ENCODE measurements at places on chromosomes 12 and 14. TPM values are rescaled to one million over a fixed set of nuclear protein-coding genes. Genes with fewer than 3 reads are reported as not detected.

DNA sequence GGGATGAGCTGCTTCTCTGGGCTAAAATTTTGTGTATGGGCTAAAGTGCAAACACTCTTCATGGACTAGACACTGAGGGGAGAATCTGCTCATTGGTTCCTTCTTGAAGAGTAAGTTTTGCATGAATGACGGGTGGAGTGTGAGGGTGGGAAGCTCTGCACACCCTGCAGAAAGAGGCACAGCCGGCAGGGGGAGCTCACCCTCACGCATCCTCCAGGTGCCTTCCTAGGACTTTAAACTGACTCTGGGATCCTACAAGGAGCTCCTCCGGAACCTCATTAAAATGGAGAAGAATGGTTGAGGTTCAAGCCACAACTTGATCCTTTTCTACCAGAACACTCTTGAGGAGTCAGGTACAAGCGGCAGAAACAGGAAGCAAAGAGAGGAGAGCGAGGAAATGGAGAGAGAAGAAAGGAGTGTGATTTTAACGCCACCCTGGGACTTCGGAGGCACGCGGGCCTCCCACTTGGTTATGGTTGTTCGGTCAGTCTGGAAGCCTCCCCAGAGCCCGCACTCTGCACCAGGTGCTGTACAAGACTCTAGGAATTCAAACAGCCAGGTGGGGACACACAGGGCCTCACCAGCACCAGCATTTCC is 87.5 kb downstream of the SETD3 start:
- peaks cover 4% of the 10 kb centered on the region for H3K4me1 ChIP-seq
- no peak overlapping the region for H3K4me3 ChIP-seq
- peaks cover 4% of the 10 kb centered on the region for H3K36me3 ChIP-seq
- DNase-seq, result peak; percentile 45
- peaks cover 2% of the 10 kb centered on the region for H3K27me3 ChIP-seq

DNA sequence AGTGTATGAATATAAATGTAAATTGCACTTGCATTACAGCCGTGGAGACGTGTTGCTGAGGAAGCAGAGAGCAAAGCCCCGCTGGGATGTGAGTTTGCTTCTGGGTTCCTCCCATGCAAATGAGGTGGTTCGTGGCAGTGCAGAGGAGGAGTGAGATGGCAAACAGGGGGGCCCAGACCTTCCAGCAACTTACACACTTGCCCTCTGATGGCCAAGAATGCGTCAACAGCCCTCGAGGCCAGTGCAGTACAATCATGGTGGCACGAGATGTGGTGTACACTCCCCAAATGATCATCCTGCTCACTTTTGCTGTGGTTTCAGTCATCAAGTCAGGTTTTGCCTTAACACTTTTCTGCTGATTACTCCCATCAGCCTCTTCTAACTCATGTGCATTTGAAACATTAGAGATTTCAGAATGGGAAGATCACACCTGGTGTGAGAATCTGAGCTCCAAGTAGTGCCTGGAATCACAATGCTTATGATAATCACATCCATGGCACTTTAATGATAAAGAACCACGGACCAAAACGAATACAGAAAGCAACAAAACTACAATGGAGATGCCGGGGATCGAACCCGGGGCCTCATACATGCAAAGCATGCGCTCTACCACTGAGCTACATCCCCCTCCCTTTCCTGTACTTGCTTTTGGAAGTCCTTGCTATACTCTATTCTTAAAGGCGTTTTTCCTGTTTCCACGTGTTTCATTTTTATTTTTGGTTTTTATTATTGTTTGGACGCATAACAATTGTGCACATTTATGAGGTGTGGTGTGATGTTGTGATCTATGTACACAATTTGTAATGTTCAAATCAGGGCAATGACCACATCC is 7.0 kb upstream of the UBC start:
- peaks cover 3% of the 10 kb centered on the region for H3K36me3 ChIP-seq
- H3K4me3 ChIP-seq, result peak overlapping the region; percentile 88
- peaks cover 51% of the 10 kb centered on the region for H3K4me1 ChIP-seq
- peak overlapping the region; percentile 100 for H3K27ac ChIP-seq
- DNase-seq, result peak; percentile 77

DNA sequence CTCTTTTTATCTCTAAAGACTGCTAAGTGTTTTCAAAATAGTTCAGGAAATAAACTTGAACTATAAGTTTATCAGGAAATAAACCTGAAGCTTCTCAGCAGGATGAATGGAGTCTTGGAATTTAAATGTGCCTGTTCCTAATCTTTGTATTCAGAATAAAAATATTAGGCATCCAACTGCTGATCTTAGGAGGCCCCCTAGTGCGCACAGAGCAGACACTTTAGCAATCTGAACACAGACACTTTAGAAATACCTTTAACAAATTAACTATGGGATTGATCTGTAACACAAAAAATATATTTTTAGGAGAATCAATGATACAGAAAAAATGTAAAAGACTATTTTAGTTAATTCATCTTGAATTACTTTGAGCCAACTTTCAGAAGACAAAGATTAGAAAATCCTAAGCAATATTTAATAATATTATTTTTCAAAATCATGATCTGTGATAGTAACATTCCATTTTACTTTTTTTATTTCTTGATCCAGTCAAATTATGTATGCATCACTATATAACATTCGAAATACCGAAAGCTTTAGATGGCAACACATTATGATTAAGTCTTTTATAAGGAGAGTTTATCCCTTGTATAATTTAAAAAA is 80.9 kb downstream of the SLC41A2 start:
- H3K27ac ChIP-seq, result no peak overlapping the region
- peaks cover 18% of the 10 kb centered on the region for H3K27me3 ChIP-seq
- H3K36me3 ChIP-seq, result peaks cover 3% of the 10 kb centered on the region
- H3K4me1 ChIP-seq, result peaks cover 8% of the 10 kb centered on the region

DNA sequence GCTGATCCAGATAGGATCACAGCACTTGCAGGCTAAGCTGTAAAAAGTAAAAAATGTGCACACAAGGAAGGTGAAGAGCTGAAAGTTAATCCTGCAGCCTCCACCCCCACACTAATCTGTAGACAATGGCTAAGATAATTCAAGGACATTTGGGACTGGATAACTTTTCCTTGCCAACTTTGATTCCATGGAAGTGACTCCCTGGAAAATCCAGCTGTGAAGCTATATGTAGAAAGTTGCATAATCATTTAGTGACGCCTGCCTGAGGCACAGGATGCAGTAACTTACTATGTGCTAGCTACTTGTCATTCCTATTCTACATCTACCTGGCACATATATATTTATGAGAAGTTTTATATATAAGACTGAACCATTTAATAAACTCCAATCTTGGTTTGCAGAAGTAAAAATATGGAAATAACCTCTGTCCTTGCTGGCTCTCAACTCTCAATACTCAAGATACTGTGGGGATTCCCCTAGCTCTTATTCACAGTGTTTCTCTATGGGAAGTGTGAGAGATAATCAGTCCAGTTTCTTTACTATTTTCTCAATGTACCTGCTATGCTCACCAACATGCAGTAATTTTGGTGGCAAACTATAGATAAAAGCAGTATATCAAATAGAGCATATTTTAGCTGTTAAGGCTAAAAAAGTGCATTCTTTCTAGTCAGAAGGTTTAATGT is 14.8 kb downstream of the LDHB start:
- H3K4me3 ChIP-seq, result no peak overlapping the region
- H3K4me1 ChIP-seq, result peaks cover 37% of the 10 kb centered on the region
- H3K27ac ChIP-seq, result no peak overlapping the region
- DNase-seq, result no peak

DNA sequence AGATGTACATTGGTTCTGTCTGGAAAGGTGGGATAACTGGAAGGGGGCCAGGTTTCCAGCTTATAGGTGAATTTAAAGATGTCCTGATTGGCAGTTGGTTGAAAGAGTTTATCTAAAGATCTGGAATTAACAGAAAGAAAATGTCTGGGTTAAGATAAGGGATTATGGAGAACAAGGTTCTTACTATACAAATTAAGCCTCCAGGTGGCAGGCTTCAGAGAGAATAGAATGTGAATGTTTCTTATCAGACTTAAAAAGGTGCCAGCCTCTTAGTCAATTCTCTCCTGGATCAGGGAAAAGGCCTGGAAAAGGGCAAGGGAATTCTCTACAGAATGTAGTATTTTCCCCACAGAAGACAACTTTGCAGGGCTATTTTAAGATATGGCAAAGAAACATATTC is 53.1 kb downstream of the CNTN1 start:
- no peak for DNase-seq
- no peak overlapping the region for H3K27ac ChIP-seq
- H3K27me3 ChIP-seq, result no peaks in the 10 kb centered on the region
- H3K4me3 ChIP-seq, result no peak overlapping the region
- H3K4me1 ChIP-seq, result no peaks in the 10 kb centered on the region

- DNase-seq, result no peak
- no peak overlapping the region for H3K27ac ChIP-seq
- no peak overlapping the region for H3K4me3 ChIP-seq
These were observed 114.3 kb upstream of the PCED1B start for GRCh38 chr12:46965137-46965536.

DNA sequence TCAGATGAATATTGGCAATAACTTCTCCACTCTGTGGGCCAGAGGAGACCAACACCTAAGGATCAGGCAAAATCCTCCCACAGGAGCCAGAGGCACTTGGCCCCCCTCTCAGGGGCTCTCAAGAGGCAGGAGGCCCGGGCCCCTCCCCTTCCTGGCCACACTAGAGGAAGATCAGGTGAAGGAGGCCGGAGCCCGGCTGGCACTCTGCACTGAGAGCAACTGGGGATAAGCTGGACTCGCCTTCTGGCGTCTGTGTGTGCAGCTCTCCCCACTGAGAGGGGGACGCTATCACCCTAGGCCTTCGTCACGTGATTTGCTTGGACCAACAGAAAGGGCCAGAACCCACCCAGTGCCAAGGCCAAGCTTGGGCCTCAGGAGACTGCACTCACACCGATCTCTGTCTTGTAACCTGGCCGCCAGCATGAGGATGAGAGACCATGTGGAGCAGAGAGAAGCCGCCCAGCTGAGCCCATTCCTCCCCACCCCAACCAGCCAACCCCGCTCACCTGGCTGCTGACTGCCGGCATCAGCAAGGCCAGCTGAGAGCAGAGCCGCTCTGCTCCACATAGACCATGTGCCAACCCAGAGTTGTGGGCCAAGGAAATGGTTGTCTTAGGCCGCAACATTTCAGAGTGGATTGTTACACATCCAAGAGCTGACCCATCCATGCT is 64.0 kb downstream of the NOC4L start:
- DNase-seq, result no peak
- H3K36me3 ChIP-seq, result no peaks in the 10 kb centered on the region
- H3K4me3 ChIP-seq, result no peak overlapping the region

- no peak for DNase-seq
- H3K36me3 ChIP-seq, result no peaks in the 10 kb centered on the region
These were observed 302.0 kb upstream of the SYT1 start for GRCh38 chr12:78562368-78563205.

DNA sequence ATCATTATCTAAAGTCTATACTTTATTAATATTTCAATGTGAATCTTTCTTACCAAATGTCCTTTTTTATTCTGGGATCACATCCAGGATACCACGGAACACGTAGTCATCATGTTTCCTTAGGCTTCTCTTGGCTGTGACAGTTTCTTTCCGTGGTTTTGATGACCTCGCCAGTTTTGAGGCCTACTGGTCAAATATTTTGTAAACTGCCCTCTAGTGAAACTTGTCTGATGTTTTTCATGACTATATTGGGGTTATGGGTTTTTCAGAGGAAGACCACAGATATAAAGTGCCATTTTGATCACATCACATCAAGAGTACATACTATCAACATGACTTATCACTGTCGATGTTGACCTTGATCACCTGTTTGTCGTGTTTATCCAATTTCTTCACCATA is 14.1 kb upstream of the SERPINA6 start:
- no peak for DNase-seq
- H3K4me3 ChIP-seq, result no peak overlapping the region
- H3K27me3 ChIP-seq, result peaks cover 20% of the 10 kb centered on the region
- no peaks in the 10 kb centered on the region for H3K36me3 ChIP-seq

GRCh38 chr12:119258556-119258955 is 76.0 kb upstream of the CCDC60 start:
- no peak overlapping the region for H3K27ac ChIP-seq
- no peaks in the 10 kb centered on the region for H3K36me3 ChIP-seq
- no peak overlapping the region for H3K4me3 ChIP-seq

DNA sequence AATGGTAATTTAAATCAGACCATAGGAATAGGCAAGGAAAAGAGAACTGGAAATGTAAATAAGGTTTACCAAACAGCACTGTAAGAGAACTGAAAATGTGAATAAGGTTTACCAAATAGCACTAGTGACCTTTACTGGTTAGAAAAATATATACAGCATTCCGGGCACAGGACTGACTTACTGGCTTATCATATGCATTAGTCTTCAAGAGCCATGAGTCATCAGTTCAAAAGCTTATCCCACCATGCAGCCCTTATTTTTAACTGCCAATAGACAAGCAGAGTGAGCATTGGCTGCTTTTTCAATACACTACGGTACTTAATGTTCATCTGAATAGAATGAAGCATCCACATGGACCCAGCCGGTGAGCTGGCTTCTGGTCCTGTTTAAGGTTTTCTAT is 13.0 kb upstream of the NELL2 start:
- H3K27ac ChIP-seq, result no peak overlapping the region
- H3K36me3 ChIP-seq, result no peaks in the 10 kb centered on the region
- DNase-seq, result no peak

- H3K27ac ChIP-seq, result peak overlapping the region; percentile 14
- DNase-seq, result no peak
- peaks cover 50% of the 10 kb centered on the region for H3K4me1 ChIP-seq
- no peak overlapping the region for H3K4me3 ChIP-seq
These were observed 24.4 kb downstream of the SLC38A1 start for GRCh38 chr12:46244273-46244915.

GRCh38 chr12:12724421-12725085 is 7.4 kb downstream of the CDKN1B start:
- H3K4me3 ChIP-seq, result peak overlapping the region; percentile 85
- H3K4me1 ChIP-seq, result peaks cover 28% of the 10 kb centered on the region
- H3K27me3 ChIP-seq, result no peaks in the 10 kb centered on the region

DNA sequence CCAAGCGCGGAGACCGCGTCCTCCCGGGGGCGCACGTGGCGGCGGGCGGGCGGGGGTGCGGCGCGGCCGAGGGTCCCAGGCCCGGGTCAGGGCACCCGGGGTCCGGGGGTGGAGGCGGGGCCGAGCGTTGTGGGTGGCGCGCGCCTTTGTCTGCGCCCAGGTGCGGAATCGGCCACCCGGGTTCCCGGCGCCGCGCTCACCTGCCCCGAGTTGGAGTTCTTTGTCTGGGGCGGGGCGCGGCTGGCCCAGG is 50.1 kb downstream of the LRCOL1 start:
- H3K4me1 ChIP-seq, result peaks cover 10% of the 10 kb centered on the region
- H3K36me3 ChIP-seq, result no peaks in the 10 kb centered on the region
- H3K27ac ChIP-seq, result no peak overlapping the region
- peaks cover 2% of the 10 kb centered on the region for H3K27me3 ChIP-seq

Gene UNC79
- total RNA-seq, result not detected

Gene RASSF9
- total RNA-seq, result not detected

Measured in activated naive CD8-positive, alpha-beta T cell treated with anti-CD3 and anti-CD28 coated beads, Interleukin-2, amount 10 ng/mL, durations not matched to agents 7 days and 5 days (primary cell).